ENCODE measurements at places on chromosomes 13 and 19. TPM values are rescaled to one million over a fixed set of nuclear protein-coding genes. Genes with fewer than 3 reads are reported as not detected.

GRCh38 chr19:48553676-48554384 is 1.9 kb downstream of the SULT2B1 start:
- no peaks in the 10 kb centered on the region for H3K36me3 ChIP-seq
- DNase-seq: no peak
- no peaks in the 10 kb centered on the region for H3K27me3 ChIP-seq
- H3K4me3 ChIP-seq: no peak overlapping the region
- no peak overlapping the region for H3K27ac ChIP-seq
- peaks cover 2% of the 10 kb centered on the region for H3K4me1 ChIP-seq

DNA sequence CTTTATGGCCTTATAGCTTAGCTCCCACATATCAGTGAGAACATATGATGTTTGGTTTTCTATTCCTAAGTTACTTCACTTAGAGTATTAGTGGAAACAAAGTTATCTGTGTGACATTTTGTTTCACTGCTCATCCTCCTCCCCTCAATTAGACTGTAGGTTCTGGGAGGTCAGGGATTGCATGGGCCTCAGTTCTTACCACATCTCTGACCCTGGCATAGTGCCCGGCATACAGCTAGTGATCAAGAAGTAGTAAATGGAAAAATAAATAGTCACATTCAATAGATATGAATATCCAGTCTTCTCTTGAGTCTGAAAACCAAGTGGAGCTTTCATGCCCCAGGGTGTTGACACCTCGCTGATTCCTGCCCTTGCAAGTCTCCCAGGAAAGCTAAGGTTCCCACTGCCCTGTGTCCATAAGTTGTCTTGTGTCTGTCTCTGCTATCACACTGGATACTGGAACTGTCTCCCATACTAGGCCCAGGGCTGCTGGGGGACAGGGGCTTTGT is 249.5 kb upstream of the TSHZ3 start:
- no peak overlapping the region for H3K4me3 ChIP-seq
- no peak overlapping the region for H3K27ac ChIP-seq
- H3K4me1 ChIP-seq: no peaks in the 10 kb centered on the region
- no peaks in the 10 kb centered on the region for H3K27me3 ChIP-seq

TMED1 gene
- 49.6 TPM for polyA plus RNA-seq

DNA sequence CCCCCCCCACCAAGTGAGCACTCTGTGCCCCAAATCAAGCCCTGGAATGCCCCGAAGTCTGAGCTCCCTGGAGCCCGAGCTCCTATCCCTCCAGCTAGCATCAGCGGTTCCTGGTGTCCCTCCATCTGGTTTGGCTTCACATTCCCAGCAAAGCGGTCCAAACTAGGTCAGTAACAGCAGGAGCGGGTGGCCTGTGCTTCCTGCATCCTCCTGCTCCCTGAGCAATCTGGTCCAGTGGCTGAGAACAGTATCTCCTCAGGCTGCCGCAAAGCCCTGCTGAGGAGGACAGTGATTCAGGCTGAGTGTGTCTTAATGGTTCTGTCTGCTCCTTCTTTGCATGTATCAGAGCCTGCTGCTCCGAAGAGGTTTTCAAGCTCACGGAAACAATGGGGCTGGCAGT is 25.9 kb downstream of the RASL11A start:
- H3K36me3 ChIP-seq: no peaks in the 10 kb centered on the region
- H3K27ac ChIP-seq: no peak overlapping the region
- H3K27me3 ChIP-seq: no peaks in the 10 kb centered on the region
- H3K4me1 ChIP-seq: no peaks in the 10 kb centered on the region
- no peak for DNase-seq

GFY gene
- not detected for polyA plus RNA-seq

- no peaks in the 10 kb centered on the region for H3K27me3 ChIP-seq
- no peaks in the 10 kb centered on the region for H3K36me3 ChIP-seq
- DNase-seq: no peak
Observed at GRCh38 chr13:71148396-71148795, 718.6 kb downstream of the DACH1 start.

- H3K4me1 ChIP-seq: no peaks in the 10 kb centered on the region
- no peaks in the 10 kb centered on the region for H3K27me3 ChIP-seq
Observed at GRCh38 chr13:113144255-113144629, 14.2 kb upstream of the PROZ start.

- no peak overlapping the region for H3K27ac ChIP-seq
- no peak for DNase-seq
- no peaks in the 10 kb centered on the region for H3K36me3 ChIP-seq
- H3K4me1 ChIP-seq: peaks cover 5% of the 10 kb centered on the region
- H3K4me3 ChIP-seq: no peak overlapping the region
Observed at GRCh38 chr13:76715621-76716020, 170.6 kb downstream of the KCTD12 start.

LILRB5 gene
- 10.6 TPM for polyA plus RNA-seq

DNA sequence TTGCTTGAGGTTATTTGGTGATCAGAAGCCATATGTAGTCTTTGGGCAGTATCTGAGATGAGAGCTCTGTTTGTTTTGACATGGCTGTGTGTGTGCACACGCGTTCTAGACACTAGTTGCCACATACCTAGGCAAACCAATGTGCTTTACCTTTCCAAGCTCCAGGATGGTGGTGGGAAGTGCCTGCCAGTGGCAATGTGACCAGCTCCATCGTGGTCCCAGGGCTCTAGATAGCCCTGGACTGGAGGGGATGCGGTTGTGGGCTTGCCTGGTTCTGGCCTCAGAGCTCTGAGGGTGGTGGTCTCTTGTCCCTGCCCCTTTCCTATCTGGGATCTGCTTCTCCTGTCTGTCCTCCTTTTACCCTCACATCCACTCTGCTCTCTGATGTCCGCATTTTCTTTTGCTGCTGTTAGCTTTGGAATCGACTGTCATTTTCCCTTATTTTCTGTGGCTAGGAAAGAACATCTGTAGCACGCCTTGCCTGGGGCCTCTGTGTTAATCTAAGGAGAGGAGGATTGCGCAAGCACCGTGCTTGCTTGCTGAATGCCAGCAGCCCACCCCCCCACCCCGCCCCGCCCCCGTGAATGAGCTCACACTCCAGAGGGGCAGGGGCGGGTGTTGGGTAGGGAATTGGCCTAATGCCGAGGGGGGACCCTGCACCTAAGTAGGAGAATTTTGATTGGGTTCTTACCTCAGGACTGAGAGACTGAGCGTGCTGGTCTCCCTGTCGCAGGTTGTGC is 89.5 kb downstream of the ARHGEF7 start:
- no peaks in the 10 kb centered on the region for H3K27me3 ChIP-seq
- peak; percentile 83 for DNase-seq
- H3K4me1 ChIP-seq: peaks cover 18% of the 10 kb centered on the region
- no peak overlapping the region for H3K4me3 ChIP-seq
- H3K27ac ChIP-seq: peak overlapping the region; percentile 80

FARP1 gene
- 69.5 TPM for polyA plus RNA-seq

DNA sequence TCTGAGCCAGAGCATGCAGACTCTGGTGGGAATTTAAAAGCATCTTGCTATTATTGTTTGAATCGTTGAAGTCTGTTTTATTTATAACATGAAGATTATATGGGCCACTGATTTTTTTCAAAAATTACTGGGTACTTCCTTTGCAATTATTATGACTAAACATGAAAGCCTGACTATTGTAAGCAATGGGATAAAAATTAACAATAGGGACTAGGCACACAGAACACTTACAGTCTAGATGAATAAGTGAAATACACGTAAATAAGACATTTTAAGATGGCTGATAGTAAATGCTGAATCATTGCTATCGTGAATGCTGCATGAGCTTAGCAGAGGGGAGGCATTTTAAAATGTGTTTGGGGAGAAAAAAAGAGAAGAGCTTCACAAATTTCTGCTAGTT is 81.0 kb upstream of the MAB21L1 start:
- no peaks in the 10 kb centered on the region for H3K36me3 ChIP-seq
- DNase-seq: no peak
- no peak overlapping the region for H3K27ac ChIP-seq
- H3K4me1 ChIP-seq: no peaks in the 10 kb centered on the region
- no peak overlapping the region for H3K4me3 ChIP-seq
- no peaks in the 10 kb centered on the region for H3K27me3 ChIP-seq

DNA sequence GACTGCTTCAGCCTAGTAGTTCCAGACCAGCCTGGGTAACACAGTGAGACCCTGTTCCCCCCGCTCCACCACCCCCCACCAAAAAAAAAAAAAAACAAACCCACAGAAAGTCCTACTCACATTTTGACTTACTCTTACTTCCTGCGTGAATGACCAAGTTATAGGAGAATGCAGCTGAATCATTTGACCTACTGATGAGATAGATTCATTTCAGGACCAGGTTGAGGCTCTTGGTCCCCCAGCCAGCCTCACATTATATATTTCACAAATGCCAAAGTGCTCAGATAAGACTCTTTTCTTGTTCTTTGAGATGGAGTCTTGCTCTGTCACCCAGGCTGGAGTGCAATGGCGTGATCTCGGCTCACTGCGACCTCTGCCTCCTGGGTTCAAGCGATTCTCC is 70.2 kb downstream of the KLF5 start:
- no peaks in the 10 kb centered on the region for H3K36me3 ChIP-seq
- no peak overlapping the region for H3K27ac ChIP-seq
- H3K27me3 ChIP-seq: no peaks in the 10 kb centered on the region
- H3K4me3 ChIP-seq: no peak overlapping the region
- DNase-seq: no peak
- H3K4me1 ChIP-seq: no peaks in the 10 kb centered on the region

- peaks cover 1% of the 10 kb centered on the region for H3K4me1 ChIP-seq
- H3K36me3 ChIP-seq: no peaks in the 10 kb centered on the region
- H3K4me3 ChIP-seq: no peak overlapping the region
- no peak for DNase-seq
- no peaks in the 10 kb centered on the region for H3K27me3 ChIP-seq
Observed at GRCh38 chr13:23671377-23671776, 101.2 kb downstream of the TNFRSF19 start.

PRODH2 gene
- not detected for polyA plus RNA-seq

DNA sequence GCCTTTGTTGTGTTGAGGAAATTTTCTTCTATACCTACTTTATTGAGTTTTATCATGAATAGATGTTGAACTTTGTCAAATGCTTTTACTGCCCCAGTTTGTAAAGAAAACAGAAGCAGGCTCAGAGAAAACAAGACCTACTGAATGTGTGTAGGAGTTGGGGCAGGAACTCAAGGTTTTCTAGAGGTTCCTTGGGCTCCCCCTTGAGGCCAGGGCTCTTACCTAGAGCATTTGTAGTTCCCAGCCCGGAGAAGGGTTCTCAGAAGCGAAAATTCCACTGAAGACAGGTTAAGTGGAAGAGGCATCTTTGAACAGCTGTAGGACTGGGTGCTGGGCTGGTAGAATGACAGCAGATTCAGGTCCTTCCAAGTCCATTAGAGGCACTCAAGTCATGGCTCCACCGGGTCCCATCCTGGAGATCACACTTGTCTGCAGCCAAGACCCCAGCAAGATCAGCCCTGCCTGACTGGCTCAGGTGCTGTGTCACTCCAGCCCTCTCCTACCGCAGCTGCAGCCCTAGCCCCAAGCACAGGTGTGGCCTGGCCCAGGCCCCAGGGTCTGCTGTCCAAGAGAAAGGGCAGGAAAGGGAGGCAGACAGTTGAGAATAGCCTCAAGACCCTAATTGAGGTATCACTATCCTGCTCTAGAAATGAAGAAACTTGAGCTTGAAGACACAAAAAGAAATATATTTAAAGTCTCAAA is 425.5 kb downstream of the PCDH20 start:
- H3K4me1 ChIP-seq: no peaks in the 10 kb centered on the region
- H3K27ac ChIP-seq: no peak overlapping the region
- no peak overlapping the region for H3K4me3 ChIP-seq

GRCh38 chr13:89688918-89689317 is 1658.6 kb upstream of the MIR17HG start:
- H3K27ac ChIP-seq: no peak overlapping the region
- no peaks in the 10 kb centered on the region for H3K36me3 ChIP-seq
- no peak overlapping the region for H3K4me3 ChIP-seq

DNA sequence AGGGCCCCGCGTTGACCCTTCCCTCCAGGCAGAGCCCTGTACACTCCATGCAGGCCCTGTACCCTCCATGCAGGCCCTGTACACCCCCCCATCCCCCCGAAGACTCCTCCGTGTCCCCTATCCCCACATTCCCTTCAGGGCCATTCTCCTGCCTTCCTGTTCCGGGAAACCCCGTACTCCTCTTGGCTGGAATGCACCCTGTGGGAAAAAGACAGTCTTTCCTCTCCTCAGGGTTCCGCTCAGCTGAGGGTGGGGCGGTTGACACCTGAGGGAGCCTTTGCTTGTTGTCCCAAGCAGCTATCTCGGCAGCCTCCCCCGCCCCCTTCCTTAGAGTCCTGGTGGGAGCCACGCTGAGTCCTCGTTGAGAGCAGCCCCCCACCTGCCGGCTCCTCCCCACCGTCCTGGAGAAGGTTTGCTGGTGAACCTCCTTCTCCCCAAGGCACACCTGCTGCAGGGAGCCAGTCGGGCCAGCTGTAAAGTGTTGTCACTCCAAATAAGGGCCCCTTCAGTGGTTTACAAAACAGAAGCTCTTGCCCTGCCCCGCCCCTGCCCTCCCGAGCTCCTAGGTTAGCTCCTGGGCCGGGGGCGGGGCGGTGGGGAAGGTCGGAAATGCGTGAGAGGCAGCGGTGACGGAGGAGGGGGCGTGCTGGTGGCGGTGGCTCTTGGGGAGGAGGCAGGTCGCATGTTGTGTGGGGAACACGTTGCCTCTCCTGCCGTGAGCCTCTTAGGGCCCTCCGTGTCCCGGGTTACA is 1.5 kb downstream of the GNA11 start:
- DNase-seq: no peak
- no peaks in the 10 kb centered on the region for H3K27me3 ChIP-seq
- peak overlapping the region; percentile 83 for H3K4me3 ChIP-seq
- H3K4me1 ChIP-seq: peaks cover 39% of the 10 kb centered on the region
- H3K27ac ChIP-seq: no peak overlapping the region

FBXO17 gene
- 26.7 TPM for polyA plus RNA-seq

DNA sequence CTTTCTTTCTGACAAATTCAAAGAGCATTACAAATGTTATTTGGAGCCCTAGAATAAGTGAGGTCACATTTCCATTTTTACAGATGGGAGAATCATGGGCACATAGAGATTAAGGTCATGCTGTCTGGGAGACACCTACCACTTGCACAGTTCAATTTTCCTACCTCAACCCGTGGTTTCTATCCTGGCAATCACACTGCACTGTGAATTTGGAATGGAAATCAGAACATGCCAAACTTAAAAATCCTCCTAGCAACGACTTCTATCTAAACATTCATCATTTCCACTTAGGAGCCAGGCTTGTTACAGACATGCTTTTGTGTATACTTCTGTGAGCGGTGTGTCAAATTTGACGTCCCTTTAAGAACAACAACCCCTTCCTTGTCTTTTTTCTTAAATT is 251.5 kb downstream of the DNAJC15 start:
- no peak overlapping the region for H3K4me3 ChIP-seq
- no peaks in the 10 kb centered on the region for H3K36me3 ChIP-seq
- H3K27me3 ChIP-seq: no peaks in the 10 kb centered on the region
- no peak overlapping the region for H3K27ac ChIP-seq
- DNase-seq: no peak
- H3K4me1 ChIP-seq: no peaks in the 10 kb centered on the region

GRCh38 chr13:20667857-20668437 is 35.6 kb upstream of the IL17D start:
- H3K4me3 ChIP-seq: no peak overlapping the region
- H3K27ac ChIP-seq: no peak overlapping the region
- H3K36me3 ChIP-seq: no peaks in the 10 kb centered on the region
- no peaks in the 10 kb centered on the region for H3K27me3 ChIP-seq
- no peak for DNase-seq

CYP4F8 gene
- not detected for polyA plus RNA-seq

CALR3 gene
- polyA plus RNA-seq: not detected

SIGLEC7 gene
- 0.39 TPM for polyA plus RNA-seq

ALG5 gene
- polyA plus RNA-seq: 24.9 TPM

NOVA2 gene
- polyA plus RNA-seq: 3.5 TPM

- H3K4me3 ChIP-seq: no peak overlapping the region
- no peaks in the 10 kb centered on the region for H3K36me3 ChIP-seq
- no peaks in the 10 kb centered on the region for H3K27me3 ChIP-seq
- H3K4me1 ChIP-seq: no peaks in the 10 kb centered on the region
Observed at GRCh38 chr19:56218961-56219360, 16.9 kb downstream of the ZSCAN5C start.

ZNF611 gene
- 5.9 TPM for polyA plus RNA-seq

FCER2 gene
- polyA plus RNA-seq: 1.1 TPM

PSENEN gene
- polyA plus RNA-seq: 34.0 TPM
